Activated T-helper 1 cell treated with Interleukin-2 at 50 U/mL for 16 hours (primary cell): ENCODE measurements at places on chromosomes 7 and 10.

DNA sequence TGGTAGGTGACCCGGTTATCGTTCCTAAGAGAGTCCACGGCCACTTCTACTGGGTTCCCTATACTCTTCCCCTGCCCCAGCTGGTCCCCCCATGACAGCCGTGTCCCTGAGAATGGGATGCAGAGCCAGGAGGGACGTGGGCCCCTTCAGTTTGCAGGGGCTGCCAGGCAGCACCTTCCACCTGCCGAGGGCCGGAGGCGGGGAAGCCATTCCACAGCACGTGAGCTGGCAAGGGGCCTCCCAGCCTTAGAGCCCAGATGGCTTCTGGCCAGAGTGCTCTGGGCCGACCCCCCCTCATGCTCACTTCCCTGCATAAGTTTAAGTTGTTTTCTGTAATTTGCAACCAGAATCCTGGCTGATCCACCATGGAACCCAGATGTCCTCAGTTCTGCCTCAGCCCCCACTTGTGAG, 39.0 kb downstream of the DIP2C start:
- no peak for DNase-seq

DNA sequence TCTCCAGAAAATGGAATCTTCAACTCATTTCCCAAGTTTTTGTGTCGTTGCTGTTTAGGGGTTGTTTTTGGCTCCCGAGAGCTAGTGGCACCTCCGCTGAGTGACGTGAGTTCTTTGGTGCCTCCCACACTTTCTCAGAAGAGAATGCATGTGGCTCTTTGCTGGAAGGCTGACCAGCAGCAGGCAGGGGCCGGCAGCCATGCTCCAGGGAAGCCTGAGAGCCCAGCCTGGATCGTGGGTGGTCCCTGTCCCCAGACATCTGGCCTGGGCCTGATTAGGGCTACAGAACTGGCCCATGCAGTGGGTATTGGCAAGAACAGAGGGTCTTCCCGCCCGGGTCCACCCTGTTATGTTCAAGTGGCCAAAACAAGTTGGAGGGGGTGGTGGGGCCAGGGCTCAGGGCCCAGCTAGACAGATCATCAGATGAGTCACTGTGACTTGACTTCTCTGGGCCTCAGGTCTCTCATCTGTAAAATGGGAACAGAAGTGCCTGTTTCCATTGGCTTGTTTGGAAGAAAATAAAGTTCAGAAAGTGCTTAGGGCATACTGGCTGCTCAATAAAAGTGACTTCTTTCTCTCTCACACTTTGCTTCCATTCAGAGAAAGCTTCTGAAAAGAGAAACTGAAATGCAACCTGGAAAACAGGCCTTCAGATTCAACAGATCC, 83.1 kb downstream of the STRA8 start:
- no peak for DNase-seq

GRCh38 chr10:36489181-36489580, 636.2 kb upstream of the ANKRD30A start:
- no peak for DNase-seq

DNA sequence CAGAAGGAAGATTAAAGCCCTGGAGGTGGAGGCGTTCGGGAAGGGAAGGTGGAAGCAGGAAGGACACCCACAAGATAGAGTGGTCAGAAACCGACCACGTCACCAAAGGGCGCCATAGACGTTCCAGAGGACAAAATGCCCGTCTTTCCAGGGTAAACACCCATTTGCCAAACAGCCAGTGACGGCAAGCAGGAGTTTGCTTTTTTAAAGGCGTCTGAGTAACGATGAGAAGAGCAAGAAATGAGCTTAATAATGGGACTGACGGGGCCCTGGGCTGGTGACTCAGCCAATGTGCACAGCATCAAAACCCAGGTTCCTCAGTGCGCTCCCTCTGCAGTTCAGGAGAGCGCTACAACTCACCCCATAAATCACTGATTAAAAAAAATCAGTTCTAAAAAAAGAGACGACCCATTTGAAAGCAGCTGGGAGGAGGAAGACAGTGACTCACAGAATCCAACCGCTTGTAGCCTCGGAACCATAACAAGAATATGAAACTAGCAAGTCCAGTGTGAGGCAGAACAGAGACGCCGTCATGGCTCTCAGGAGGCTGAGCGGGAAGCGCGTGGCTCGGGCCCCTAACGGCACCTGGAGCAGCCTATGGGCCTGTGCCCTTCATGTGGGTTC, 5.9 kb downstream of the DIP2C start:
- DNase-seq, result no peak

DNA sequence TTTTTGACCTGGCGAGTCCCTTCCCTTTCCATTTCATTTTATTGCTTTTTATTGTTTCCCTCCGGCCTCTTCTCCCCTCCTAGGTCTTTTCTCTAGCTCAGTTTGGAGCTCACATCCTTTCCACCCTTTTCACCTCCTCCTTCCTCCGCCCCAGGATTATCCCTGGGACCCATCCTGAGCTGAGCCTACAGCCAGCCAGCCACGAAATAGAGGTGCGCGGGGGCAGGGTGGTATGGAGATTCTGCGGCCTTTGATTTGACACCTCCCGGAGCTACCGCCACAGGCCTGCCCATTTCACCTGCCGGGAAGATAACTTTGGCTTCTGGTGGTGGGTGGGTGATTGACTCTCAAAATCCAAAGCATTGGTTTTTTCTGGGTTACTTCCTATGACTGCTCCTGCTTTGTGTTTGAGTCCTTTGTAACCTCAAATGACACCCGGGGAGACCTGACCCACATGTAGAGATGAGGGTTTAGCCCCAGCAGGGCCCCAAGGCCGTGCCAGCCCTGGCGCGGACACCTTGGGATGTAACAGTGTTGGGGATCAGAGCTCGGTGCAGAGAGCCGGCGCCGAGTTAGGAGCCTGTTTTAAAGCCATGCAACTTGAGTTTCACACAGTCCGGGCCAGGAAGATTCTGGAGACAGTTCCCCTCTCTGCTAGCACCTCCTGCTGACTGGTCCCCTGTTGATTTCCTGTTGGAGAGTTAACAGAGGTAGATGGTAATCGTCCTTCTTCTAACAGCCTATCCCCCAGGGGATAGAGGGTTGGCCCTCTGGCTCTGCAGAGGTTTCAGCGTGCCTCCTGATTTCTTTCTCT, 1.5 kb downstream of the DUSP5 start:
- peak; percentile 24 for DNase-seq

GRCh38 chr7:94059746-94060145, 55.6 kb upstream of the BET1 start:
- DNase-seq, result no peak

GRCh38 chr7:25250386-25250785, 22.1 kb upstream of the NPVF start:
- DNase-seq, result no peak

DNA sequence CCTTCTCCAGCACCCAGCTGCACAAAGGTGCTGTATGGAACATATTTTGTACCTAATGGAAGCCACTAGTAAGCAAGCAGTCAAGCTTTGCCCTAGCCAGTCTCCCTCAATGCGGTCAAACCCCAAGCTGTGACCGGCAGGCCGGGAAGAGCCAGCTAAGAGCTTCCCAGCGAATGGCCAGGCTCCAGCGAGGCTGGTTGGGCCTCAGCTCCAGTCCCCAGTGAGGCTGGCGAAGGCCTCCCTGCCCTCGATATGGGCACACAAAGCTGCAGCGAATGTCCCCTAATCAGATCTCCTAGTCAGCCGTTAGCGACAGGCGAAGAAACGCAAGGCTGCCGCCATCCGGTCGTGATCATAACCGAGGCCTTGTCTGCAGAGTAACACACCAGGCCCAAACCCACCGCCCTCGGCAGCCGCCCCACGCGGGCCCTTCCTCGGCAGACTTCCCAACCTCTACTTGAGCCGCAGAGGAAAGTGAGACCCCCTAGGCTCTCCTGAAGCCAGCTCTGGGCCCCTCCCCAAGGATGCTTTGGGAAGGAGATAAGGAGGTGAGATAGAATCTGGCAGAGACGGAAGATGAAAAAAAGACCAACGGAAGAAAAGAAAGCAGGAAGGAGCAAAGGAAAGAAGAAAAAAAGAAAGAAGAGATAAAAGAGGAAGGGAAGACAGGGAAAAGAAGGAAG, 3.1 kb upstream of the HOXA9 start:
- no peak for DNase-seq

DNA sequence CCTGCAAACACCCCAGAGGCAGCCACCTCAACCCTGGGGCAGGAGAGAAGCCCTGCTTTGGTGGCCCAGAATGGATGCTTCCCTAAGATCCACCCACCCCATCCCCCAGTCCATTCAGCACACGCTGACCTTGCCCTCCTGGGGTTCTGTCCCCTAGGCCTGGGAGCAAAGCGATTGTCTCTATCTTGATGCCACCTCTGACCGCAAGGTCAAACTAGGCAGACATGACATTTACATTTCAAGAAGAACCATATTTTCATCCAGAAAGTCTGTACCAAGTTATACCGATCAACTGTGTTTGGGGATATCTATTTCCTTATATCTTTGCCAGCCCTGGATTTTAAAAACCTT, 23.0 kb downstream of the MAT1A start:
- DNase-seq, result no peak

DNA sequence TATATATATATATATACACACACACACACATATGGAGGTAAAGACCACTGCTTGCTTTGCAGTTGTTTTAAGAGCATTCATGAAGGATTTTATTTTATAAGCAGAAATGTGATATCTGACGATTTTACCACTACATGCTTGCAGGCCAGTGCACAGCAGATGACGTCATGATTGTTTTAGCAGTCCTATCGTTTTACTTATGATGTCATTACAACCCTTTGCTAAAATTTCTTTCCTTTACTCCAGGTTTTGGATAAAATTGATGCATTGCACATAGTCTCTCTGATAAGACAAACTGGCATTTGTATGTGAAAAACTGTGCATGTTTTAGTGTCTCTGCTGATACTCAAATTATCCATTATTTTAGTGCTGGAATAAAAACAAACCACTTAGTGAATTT, 9.2 kb downstream of the EGFR start:
- no peak for DNase-seq

DNA sequence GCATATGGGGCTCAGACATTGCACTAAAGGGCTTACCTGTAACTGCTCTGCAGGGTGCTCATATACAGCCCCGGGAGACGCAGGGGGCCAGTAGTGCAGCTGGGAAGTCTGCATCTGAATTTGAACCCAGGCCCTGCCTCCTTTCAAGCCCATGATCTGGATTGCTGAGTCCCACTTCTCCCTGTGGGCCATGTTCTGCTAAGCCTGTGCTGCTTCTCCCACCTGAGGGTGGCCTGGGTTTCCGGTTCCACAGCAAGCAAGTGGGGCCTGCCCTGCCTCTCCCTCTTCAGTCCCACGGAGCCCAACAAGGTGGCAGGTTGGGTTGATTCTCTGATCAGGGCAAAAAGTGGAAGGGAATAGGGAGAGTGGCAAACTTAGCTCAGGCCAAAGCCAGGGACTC, 56.6 kb upstream of the GDF10 start:
- no peak for DNase-seq

DNA sequence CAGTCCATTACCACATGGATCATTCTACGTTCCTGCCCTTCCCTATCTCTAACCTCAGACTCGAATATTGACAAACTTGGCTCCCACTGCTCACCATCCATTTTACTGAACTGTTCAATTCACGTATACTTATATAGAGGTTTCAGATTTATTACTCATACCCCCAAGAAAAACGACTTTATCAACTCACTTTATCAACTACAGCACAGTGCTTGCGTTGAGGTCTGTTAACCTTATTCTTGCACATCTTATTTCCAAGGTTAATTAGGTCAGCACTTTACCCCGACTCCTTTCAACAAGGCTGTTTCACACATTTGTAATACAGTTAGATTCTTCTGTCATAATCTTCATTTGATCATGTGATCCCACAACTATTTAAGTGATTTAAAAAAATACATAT, 162.3 kb upstream of the AHR start:
- no peak for DNase-seq

- DNase-seq, result no peak
These were observed 65.6 kb downstream of the RBM33 start for GRCh38 chr7:155710031-155710430.

GRCh38 chr10:6002809-6003510, 25.6 kb upstream of the IL15RA start:
- DNase-seq, result no peak

GRCh38 chr10:63236113-63236935, 103.2 kb downstream of the NRBF2 start:
- no peak for DNase-seq

GRCh38 chr7:26437003-26437532, 145.4 kb downstream of the SNX10 start:
- no peak for DNase-seq
